SK-N-SH treated with all-trans-retinoic acid at 6 μM for 48 hours (cell line): ENCODE measurements at places on chromosomes 5 and 9.
A peak's percentile ranks its signal among the peaks of the same experiment; 100 is the strongest.

- ATAC-seq: no peak
Observed at GRCh38 chr5:136015003-136015375, 13.8 kb upstream of the TGFBI start.

GRCh38 chr5:178509491-178510057 lies 80.6 kb downstream of the COL23A1 start:
- no peak for ATAC-seq

- ATAC-seq: peak; percentile 58
Observed at GRCh38 chr5:176959051-176959450, 47.5 kb downstream of the UIMC1 start.

DNA sequence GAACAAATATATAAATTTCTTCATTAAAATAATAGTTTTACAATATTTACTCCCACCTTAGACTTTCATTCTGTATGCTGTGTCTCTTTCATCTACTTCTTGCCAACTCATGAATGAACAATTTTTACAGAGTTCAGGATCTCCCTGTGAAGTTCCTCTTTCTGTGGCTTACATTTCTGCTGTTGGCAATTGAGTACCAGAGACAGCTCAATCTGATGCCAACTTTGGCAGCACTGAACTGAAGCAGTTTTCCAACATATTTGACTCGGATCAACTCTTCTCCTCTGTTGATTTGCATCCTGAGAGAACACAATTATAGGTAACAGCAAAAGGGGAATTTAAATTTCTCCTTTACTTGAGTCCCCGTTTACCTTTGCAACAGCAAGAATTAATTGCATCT lies 1262.2 kb downstream of the EFNA5 start:
- ATAC-seq: no peak

DNA sequence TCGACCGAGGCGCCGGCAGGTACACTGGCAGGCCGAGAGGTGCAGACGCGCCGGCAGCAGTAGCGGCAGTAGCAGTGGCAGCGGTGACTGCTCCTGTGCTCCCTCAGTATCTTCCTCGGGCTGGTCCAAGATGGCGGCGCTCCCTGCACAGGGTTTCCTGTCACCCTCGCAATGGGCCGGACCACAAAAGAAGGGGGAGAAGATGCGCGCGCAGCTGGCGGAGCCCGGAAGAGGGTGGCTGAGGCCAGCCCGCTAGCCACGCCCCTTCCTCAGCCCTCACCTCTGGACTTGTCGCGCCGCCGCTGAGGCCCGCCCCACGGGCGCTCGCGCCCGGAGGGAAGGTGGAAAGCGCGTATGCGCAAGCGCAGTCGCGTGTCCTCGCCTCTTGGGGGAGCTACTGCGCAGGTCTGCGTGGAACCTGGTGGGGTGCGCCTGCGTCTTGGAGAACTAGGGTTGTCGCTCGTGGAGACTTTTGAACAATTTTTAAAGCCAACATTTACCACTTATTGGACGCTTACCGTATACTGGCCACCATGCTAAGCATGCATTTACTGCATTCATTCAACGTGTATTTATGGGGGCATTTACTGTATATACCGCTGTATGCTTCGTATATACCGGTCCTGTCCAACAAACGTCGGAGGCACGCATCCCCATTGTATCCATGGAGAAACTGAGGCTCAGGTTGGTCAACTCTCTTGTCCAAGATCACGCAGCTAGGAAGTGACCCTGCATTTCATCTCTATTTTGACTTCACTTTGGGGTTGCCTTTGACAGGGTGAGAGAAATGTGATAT lies at the start of gene RAB14:
TSS of gene RAB14 (minus strand) at position 132 of the 796 bp plus-strand sequence. CDS start 8,457 bp downstream, outside the sequence.
- ATAC-seq: peak; percentile 96

- peak; percentile 16 for ATAC-seq
Observed at GRCh38 chr5:179762079-179762780, 29.6 kb downstream of the MAML1 start.

DNA sequence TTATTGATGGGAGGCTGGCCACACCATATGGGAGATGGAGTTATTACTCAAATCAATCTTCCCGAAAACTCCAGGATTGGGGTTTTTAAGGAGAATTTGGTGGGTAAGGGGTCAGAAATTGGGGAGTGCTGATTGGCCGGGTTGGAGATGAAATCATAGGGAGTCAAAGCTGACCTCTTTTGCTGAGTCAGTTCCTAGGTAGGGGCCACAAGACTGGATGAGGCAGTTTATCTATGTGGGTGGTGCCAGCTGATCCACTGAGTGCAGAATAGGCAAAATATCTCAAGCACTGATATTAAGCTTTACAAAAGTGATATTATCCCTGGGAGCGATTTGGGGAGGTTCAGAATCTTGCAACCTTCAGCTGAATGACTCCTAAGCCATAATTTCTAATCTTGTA lies 75.7 kb upstream of the CLINT1 start:
- ATAC-seq: no peak

GRCh38 chr9:99931155-99931840 lies 24.8 kb downstream of the STX17 start:
- no peak for ATAC-seq

GRCh38 chr5:170315154-170315553 lies 17.6 kb upstream of the LCP2 start:
- no peak for ATAC-seq

GRCh38 chr5:39608024-39608423 lies 183.2 kb upstream of the DAB2 start:
- ATAC-seq: no peak

GRCh38 chr5:74021126-74021525 lies 395.1 kb downstream of the ARHGEF28 start:
- no peak for ATAC-seq

- no peak for ATAC-seq
Observed at GRCh38 chr9:589723-590122, 251.8 kb upstream of the DMRT1 start.

- ATAC-seq: no peak
Observed at GRCh38 chr5:72441094-72441723, 66.0 kb downstream of the ZNF366 start.

DNA sequence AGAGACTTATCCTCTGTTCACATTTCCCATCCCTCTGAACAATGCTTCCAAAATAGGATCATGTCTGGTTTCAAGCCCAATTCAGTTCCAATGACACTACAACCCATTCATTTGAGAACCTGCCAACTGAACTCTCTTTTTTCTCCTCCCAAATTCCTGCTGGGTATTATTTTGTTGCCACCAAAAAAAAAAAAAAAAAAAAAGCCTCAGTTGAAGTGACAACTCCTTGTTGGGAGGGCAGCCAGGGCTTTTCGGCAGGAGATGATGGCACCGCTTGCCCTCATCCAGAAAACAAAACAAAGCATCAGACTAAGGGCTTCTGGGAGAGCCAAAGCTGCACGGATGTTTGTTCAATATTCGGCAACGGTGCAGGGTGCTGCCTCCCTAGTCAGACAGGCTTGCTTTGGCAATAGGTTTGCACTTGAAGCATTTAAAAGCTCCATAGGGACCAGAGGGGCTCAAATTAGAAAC lies 30.6 kb upstream of the TRIM32 start:
- ATAC-seq: no peak

DNA sequence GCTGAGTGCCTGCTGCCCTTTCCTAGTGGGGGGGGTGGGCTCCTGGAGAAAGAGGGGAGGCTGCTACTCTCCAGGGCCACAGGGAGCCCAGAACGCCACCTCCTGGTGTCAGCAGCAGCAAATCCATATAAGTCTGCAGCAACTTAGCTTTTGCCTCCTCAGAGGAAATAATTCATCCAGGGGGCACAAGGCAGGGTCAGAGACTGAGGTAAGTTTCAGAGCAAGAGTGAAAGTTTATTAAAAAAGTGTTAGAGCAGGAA lies 4.0 kb upstream of the CLPTM1L start:
- ATAC-seq: no peak

- no peak for ATAC-seq
Observed at GRCh38 chr9:15077946-15078729, 167.9 kb upstream of the FREM1 start.

GRCh38 chr5:135232958-135233357 lies 166.1 kb downstream of the MACROH2A1 start:
- ATAC-seq: peak; percentile 18; the same call in 2 of the 3 replicates

DNA sequence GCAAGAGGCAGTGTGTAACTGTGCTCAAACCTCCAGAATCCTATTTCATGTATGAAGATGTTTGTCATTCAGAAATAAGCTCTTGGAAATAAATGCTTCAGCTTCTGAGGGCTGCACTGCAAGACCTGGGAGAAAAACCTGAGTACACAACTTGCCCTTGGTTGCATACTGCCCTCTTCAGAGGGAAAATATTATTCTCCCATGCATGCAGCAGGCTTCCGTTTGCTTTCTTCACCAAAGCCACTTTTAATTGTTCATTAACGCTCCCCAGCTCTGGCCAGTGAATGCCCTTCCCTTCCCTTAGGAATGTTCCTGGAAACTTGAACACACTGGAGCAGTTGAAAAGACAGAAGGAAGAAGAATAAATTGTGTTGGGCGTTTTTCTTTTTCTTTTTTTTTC lies 2.5 kb upstream of the WHRN start:
- ATAC-seq: peak; percentile 23; the same call in 2 of the 3 replicates

- no peak for ATAC-seq
Observed at GRCh38 chr9:85871008-85871407, 69.9 kb upstream of the NAA35 start.

GRCh38 chr5:93590493-93590892 lies 7.5 kb downstream of the NR2F1 start:
- no peak for ATAC-seq

- no peak for ATAC-seq
Observed at GRCh38 chr5:158938200-158938599, 161.5 kb downstream of the EBF1 start.

DNA sequence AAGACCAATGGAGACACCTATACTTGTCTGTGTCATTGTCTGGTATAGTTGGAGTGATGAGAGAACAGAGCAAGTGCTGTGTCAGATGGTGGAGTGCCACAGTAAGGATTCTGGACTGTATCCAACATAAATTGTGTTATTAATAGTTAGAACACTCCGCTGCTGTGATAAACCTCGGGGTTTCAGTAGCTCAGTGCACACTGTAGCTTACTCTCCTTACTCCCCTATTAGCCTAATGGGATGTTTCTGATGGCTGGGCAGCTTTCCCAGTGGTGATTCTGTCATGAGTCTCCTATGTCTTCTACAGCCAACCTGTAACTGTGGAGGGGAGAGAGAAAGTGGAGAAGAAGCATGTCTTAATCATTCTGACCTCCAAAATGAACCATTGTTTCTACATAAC lies 127.6 kb upstream of the PTCH1 start:
- no peak for ATAC-seq

- ATAC-seq: no peak
Observed at GRCh38 chr9:4838189-4838546, 45.4 kb downstream of the RCL1 start.

- no peak for ATAC-seq
Observed at GRCh38 chr9:130132746-130133145, 39.5 kb upstream of the NCS1 start.
